ENCODE measurements at places on chromosomes 11 and 22.

- DNase-seq = peak; percentile 42
Measured at GRCh38 chr22:28710576-28711191, 30.9 kb downstream of the CHEK2 start.

DNA sequence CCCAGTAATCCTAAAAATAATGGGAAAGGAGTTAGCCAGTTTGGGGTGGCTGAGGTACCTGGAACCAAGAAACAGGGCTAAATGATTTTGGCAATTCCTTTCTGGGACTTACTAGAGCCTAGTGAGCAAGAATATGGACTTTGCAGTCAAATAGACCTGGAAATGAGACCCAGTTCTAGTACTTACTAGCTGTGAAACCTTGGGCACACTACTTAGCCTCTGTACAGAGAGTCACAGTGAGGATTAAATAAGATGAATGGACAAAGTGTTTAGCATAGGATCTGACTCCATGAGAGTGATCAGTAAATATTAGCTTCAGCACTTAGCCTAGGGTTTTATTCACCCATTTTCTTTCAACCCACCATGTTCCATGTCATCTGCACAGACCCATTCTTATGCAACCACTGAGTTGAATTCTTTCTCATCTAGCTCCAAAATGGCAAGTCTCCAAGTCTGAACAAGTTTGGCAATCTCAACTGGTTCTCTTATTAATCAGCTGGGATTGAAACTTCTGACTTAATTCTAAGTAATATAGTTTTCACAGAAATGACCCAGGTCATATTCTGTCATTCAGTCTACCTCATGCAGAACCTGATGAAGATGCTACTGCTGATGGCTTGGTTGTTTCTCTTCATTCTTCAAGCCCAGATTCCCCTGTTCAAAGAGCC lies 15.0 kb upstream of the SORL1 start:
- DNase-seq = no peak

DNA sequence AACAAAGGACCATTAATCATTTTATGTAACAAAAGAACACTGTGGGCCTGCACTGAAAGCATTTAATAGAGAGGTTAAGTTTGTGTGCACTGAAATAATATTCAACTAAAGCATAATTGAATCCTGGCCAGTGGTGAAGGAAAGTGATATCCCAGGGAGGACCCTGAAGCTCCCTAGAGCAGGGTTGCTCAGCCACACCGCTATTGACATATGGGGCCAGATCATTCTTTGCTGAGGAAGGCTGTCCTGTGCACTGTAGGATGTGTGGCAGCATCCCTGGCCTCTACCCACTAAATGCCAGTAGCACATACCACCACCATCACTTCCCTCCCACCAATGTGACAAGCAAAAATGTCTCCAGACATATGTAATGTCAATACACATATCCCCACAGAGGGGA lies 166.1 kb upstream of the MTNR1B start:
- no peak for DNase-seq

DNA sequence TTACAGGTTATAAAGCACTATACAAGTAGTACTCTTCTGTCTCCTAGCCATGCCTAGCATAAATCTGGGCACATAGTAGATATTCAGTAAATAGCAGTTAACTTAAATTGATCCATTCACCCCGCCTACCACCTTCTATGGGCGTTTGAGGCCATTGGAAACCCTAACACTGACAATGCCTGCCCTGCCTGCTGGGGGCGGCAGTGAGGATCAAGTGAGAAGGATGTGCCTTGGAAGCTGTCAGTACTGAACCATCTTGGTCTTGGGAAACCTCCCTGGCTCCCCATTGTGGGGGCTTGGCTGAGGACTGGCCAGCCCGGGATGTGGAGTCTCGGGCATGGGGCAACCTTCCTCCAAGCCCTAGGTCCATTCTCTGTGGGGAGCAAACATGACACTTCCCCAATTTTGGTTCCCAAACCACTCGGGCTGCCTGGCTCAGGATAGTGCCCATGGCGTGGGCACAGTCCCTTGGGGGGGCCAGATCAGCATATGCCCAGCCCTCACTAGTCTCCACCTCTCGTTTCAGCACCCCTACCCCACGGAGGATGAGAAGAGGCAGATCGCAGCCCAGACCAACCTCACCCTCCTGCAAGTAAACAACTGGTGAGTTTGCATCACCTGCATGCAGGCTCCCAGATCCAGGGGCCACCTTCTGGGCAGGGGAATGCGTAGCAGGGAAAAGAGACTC lies 67.4 kb downstream of the FEZ1 start:
- DNase-seq = no peak

GRCh38 chr11:130706572-130706971 lies 209.7 kb downstream of the SNX19 start:
- no peak for DNase-seq

- no peak for DNase-seq
Measured at GRCh38 chr11:22599458-22599857, 26.2 kb downstream of the FANCF start.

DNA sequence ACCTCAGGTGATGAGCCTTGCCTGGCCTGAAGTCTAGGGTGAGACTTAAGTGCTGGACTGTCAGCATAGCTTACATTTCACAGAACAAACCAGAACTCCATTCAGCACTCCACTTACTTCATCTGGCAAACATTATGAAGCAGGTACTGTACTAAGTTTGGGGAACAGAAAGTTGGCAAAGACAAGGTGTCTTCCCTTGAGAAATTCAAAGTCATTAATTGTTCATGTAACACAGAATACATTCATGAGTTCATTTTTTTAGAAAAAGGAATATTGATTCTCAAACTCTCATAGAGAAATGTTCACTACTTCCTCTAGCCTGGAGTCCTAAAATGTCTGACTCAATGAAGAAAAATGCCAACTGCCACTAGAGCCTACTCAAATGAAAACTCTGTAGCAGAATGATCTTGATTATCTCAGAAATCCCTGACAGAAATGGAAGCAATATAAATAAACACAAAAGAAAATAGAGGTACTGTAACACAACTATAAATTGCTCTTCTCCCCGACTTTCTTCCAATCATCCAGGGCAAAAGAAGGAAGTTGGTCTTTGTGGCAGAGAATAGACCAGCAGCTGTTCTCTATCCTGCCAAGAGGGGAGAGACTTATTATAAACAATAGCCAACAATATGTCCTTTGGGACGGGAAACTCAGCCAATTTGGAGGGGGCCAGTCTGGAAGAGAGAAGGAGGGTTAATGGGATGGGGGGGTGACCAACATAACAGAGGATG lies 129.2 kb upstream of the MTMR2 start:
- no peak for DNase-seq

DNA sequence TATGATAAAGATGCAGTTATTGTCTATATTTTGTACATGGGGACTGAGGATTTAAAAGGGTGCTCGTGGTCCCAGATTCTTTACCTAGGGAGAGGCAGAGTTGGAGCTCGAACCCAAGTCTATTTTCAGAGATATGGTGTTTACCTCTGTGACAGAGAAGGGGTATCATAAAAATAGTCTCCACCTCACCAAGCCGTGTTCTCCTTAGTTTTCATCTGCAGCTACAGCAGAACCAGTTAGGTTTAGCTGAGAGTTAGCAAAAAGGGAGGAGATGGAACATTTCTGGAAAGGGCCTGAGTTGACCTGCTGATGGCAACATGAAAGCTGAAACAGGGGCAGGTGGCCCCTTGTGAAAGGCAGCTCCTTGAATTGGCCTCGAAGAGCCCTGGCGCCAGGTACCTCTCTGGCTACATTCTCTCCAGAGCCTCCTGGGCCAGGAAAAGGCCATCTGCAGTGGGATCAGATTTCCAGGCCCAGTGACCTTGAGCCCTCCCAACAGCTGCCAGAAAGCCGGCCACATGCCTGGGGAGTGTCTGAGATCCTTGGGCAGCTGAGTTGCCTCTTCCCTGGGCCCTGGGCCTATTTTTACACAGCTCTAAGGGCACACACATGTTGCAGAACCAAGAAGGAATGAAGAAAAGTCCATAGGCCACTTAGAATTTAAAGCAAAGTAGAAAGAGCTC lies 136.6 kb downstream of the NAV2 start:
- peak; percentile 65 for DNase-seq

Data from NCI-H524 (cell line).